Smooth muscle cell of trachea (primary cell): ENCODE measurements at places on chromosomes 12 and 14. TPM values are rescaled to one million over a fixed set of nuclear protein-coding genes. Genes with fewer than 3 reads are reported as not detected.

CLEC4D gene
- not detected in 2 replicates for total RNA-seq

WNT5B gene
- total RNA-seq = 158 and 206 TPM in 2 replicates

ITGA7 gene
- 55.0 and 68.8 TPM in 2 replicates for total RNA-seq

ADCY6 gene
- 44.5 and 72.6 TPM in 2 replicates for total RNA-seq

IAPP gene
- total RNA-seq = not detected in 2 replicates

MORN3 gene
- 0.33 and 0.73 TPM in 2 replicates for total RNA-seq

KERA gene
- total RNA-seq = not detected in 2 replicates

ISM2 gene
- not detected in 2 replicates for total RNA-seq

OTX2 gene
- total RNA-seq = not detected in 2 replicates

PKP2 gene
- not detected in 2 replicates for total RNA-seq

FAM222A gene
- 0.15 and 0.33 TPM in 2 replicates for total RNA-seq

CFL2 gene
- total RNA-seq = 104 and 154 TPM in 2 replicates

SMIM41 gene
- total RNA-seq = 4.5 and 4.8 TPM in 2 replicates

PCED1B gene
- not detected in 2 replicates for total RNA-seq

IFNG-AS1 gene
- total RNA-seq = not detected in 2 replicates

LTBP2 gene
- total RNA-seq = 165 and 248 TPM in 2 replicates

PPFIBP1 gene
- 64.7 and 110 TPM in 2 replicates for total RNA-seq

ACSS3 gene
- total RNA-seq = 15.7 and 19.8 TPM in 2 replicates

LRP1-AS gene
- total RNA-seq = not detected in 2 replicates

ETFBKMT gene
- 3.5 and 4.2 TPM in 2 replicates for total RNA-seq

HHIPL1 gene
- total RNA-seq = 9.3 and 20.7 TPM in 2 replicates

PAH gene
- not detected in 2 replicates for total RNA-seq

MMP19 gene
- 8.4 and 12.1 TPM in 2 replicates for total RNA-seq

GZMH gene
- not detected in 2 replicates for total RNA-seq

PRKD1 gene
- total RNA-seq = 11.7 and 13.5 TPM in 2 replicates

KLRC2 gene
- total RNA-seq = not detected in 2 replicates

TAS2R19 gene
- 4.5 and 9.6 TPM in 2 replicates for total RNA-seq

FGF23 gene
- not detected in 2 replicates for total RNA-seq

ABCC9 gene
- total RNA-seq = 8.7 and 12.6 TPM in 2 replicates

ACRBP gene
- total RNA-seq = 0.29 and 0.50 TPM in 2 replicates

LYZ gene
- total RNA-seq = not detected in 2 replicates

MANSC4 gene
- not detected in 2 replicates for total RNA-seq

ERG28 gene
- total RNA-seq = 5.1 TPM in 2 replicates

RPGRIP1 gene
- total RNA-seq = not detected in 2 replicates

COQ10A gene
- total RNA-seq = 8.6 and 11.9 TPM in 2 replicates

LHX5 gene
- total RNA-seq = not detected in 2 replicates

FOXN3 gene
- 26.6 and 41.2 TPM in 2 replicates for total RNA-seq

KLRC1 gene
- total RNA-seq = 0.15 TPM in 1 of 2 replicates, not detected in the other

CHST11 gene
- total RNA-seq = 2.3 and 6.9 TPM in 2 replicates

KRT1 gene
- total RNA-seq = not detected in 2 replicates

HOTAIR gene
- total RNA-seq = not detected in 2 replicates

MAP3K9 gene
- 0.15 and 0.17 TPM in 2 replicates for total RNA-seq

FERMT2 gene
- total RNA-seq = 94.3 and 100 TPM in 2 replicates

POTEM gene
- total RNA-seq = not detected in 2 replicates

SCNN1A gene
- under 0.01 TPM in 1 of 2 replicates, not detected in the other for total RNA-seq

NOS1 gene
- total RNA-seq = not detected in 2 replicates

CLEC2B gene
- total RNA-seq = 14.2 and 19.3 TPM in 2 replicates

LTA4H gene
- 103 and 110 TPM in 2 replicates for total RNA-seq

TOMM20L gene
- not detected in 2 replicates for total RNA-seq

CCDC198 gene
- not detected in 2 replicates for total RNA-seq

CCDC38 gene
- not detected in 2 replicates for total RNA-seq
